ENCODE measurements at places on chromosomes 1 and 21.

DNA sequence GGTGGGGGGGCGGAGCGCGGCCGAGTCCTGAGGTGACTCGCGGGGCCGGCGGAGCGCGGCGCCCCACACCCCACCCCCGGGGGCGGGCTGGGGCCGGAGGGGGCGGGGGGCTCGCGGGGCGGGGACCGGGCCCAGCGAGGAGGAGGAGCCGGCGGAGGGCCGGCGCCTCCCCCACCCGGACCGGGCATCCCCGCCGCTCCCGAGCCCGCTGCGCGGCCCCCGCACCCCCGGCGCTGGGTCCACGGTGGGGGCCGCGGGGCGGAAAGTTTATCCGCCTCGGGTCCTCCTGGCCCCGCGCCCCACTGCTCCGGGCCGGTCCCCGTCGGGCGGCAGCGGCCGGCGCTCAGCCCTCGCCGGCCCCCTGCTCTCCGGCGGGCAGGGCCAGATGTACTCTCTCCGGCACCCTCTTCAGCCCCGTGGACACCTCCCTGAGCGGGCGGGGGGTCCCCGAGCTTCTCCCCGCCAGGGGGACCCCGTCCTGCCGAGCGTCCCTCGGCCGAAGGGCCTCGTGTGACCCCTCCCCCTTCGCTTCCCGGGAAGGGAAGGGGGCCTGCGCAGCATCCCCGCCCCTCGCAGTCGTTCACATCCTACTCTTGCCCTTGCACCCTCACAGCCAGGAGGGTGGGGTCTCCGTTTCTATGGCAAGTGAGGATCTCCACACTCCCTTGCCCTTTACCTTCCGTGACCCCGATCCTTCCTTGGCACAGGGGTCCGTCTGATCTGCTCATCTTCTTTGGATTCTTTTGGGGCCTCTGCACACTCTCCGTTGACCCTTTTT, 663 bp downstream of the CAMTA1 start:
- no peaks in the 10 kb centered on the region for H3K27me3 ChIP-seq
- H3K4me3 ChIP-seq, result peak overlapping the region; percentile 95
- peaks cover 59% of the 10 kb centered on the region for H3K4me1 ChIP-seq
- H3K27ac ChIP-seq, result peak overlapping the region; percentile 94

DNA sequence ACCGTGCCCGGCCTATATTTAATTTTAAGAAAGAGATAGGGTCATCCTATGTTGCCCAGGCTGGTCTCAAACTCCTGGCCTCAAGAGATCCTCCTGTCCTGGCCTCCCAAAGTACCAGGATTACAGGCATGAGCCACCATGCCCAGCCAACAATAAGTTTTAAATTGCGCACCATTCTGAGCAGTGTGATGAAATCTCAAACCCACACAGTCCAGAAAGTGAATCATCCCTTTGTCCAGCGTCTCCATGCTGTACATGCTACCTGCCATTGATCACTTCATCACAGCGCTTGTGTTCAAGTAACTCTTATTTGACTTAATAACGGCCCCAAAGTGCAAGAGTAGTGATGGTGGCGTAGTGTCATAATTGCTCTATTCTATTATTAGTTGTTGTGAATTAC, 75.4 kb downstream of the APP start:
- H3K4me3 ChIP-seq, result no peak overlapping the region
- H3K27ac ChIP-seq, result no peak overlapping the region
- no peaks in the 10 kb centered on the region for H3K36me3 ChIP-seq
- H3K4me1 ChIP-seq, result no peaks in the 10 kb centered on the region
- no peak for DNase-seq

DNA sequence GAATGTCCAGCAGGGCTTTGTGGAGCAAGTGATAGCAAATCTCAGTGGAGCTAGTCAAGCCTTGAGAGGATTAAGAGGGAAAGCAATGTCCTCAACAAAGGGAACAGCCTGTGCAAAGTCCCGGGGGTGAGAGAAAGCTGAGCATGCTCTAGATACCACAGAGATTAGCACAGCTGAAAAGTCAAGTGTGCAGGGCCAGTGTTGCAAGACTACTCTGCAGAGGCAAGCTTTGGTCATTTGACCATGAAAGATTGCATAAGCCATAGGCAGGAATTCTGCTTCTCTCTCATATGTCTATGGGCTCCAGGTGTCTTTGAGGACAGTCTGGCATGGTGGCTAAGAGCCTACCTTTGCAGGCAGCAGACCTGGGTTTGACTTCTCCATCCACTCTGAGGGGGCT, 181.0 kb upstream of the JUN start:
- peaks cover 14% of the 10 kb centered on the region for H3K4me1 ChIP-seq
- H3K27ac ChIP-seq, result no peak overlapping the region
- no peak overlapping the region for H3K4me3 ChIP-seq
- no peaks in the 10 kb centered on the region for H3K36me3 ChIP-seq
- no peaks in the 10 kb centered on the region for H3K27me3 ChIP-seq

DNA sequence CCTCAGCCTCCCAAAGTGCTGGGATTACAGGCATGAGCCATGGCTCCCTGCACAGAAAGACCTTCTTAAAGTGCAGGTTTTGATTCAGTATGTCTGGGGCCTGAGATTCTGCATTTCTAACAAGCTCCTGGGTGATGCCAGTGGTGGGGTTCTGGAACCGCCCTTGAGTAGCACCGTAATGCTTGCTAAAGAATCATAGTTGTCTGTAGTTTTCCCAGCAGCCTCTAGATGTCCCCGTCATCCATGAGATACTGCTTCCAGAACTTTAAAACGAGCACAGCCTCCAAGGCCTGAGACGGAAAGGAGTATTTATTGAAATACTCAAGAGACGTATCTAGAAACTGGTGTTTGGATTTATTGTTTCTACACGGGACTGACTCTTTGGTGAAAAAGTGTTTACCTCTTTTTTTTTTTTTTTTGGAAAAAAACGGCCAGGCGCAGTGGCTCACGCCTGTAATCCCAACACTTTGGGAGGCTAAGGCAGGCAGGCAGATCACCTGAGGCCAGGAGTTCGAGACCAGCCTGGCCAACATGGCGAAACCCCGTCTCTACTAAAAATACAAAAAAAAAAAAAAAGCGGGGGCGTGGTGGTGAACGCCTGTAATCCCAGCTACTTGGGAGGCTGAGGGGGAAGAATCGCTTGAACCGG, 2.6 kb upstream of the TOR3A start:
- H3K27ac ChIP-seq, result no peak overlapping the region
- no peaks in the 10 kb centered on the region for H3K36me3 ChIP-seq
- no peak overlapping the region for H3K4me3 ChIP-seq
- H3K27me3 ChIP-seq, result no peaks in the 10 kb centered on the region

GRCh38 chr21:42527489-42528158, 14.0 kb downstream of the SLC37A1 start:
- no peaks in the 10 kb centered on the region for H3K4me1 ChIP-seq
- no peak for DNase-seq
- H3K27me3 ChIP-seq, result no peaks in the 10 kb centered on the region
- H3K27ac ChIP-seq, result peak overlapping the region; percentile 25
- peak overlapping the region; percentile 42 for H3K4me3 ChIP-seq
- peaks cover 39% of the 10 kb centered on the region for H3K36me3 ChIP-seq

GRCh38 chr1:112954945-112955772, 837 bp downstream of the SLC16A1 start:
- no peaks in the 10 kb centered on the region for H3K36me3 ChIP-seq
- no peak for DNase-seq
- peak overlapping the region; percentile 75 for H3K4me3 ChIP-seq

GRCh38 chr21:41559658-41560631, 52.0 kb upstream of the TMPRSS2 start:
- DNase-seq, result no peak
- H3K27me3 ChIP-seq, result no peaks in the 10 kb centered on the region
- no peaks in the 10 kb centered on the region for H3K36me3 ChIP-seq

DNA sequence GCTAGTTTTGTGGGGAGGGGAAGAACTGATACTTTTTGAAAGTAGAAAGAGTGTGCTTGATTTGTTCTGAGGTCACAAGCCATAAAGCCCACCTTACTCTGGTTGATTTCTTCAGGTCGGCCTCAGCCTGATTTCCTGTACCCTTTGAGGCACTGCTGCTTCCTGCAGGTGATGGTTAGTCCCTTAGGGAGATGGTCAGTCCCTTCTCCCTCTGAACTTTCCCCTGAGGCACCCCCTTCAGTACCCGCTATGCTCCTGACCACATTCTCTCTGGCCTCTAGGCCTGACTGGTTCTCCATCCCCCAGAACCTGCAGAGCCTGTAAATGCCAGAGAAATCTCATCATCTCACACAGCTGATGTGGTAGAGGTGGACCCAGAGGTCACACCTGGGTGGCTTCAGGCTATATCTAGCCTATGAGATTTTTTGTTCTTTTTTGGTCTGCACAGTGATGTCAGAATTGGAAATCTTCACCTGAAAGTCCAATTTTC, 15.0 kb upstream of the ID3 start:
- peaks cover 26% of the 10 kb centered on the region for H3K4me1 ChIP-seq
- H3K27me3 ChIP-seq, result no peaks in the 10 kb centered on the region
- H3K27ac ChIP-seq, result no peak overlapping the region
- H3K4me3 ChIP-seq, result no peak overlapping the region
- DNase-seq, result no peak

- no peaks in the 10 kb centered on the region for H3K36me3 ChIP-seq
- peaks cover 24% of the 10 kb centered on the region for H3K4me1 ChIP-seq
- H3K27ac ChIP-seq, result no peak overlapping the region
Observed at GRCh38 chr21:29311802-29312201, 13.1 kb downstream of the BACH1 start.

DNA sequence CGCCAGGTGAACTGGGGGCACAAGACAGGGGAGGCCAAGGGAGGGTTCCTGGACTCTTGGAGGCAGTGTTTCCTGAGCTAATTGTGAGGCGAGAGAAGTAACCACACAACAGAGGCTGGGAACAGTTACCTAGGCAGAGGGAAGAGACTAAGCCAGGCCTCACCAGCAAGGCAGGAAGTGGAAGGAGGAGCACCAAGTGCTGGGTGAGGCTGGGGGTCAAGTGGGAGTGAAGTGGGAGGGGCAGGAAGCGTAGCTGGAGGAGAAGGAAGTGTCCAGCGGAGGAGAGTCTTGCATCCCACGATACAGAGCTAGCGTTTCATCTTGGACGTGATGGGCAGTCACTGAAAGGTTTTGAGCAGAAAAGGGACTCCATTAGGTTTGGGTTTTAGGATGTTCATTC, 48.3 kb upstream of the CAPZB start:
- no peaks in the 10 kb centered on the region for H3K27me3 ChIP-seq
- no peak for DNase-seq
- no peaks in the 10 kb centered on the region for H3K36me3 ChIP-seq
- no peak overlapping the region for H3K4me3 ChIP-seq
- no peak overlapping the region for H3K27ac ChIP-seq

DNA sequence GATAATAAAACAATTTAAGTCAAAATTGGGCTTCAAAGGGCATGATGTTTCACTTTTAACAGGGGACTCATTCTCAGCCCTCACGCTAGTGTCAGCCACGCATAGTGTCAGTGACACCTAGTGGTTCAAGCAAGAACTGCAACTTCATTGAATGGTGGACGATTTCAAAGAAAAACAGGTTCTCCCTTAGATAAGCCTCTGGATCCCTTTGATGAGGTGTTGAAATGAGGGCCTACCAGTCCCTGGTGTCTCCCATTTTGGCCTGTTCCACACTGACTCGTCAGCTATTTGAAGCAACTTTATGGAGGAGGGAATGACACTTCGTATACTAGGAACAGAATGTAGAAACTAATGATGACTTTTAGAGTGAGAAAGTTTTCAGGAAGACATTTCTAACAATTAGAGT, 56.2 kb downstream of the FCRL5 start:
- no peaks in the 10 kb centered on the region for H3K36me3 ChIP-seq
- H3K4me3 ChIP-seq, result no peak overlapping the region
- H3K27me3 ChIP-seq, result no peaks in the 10 kb centered on the region
- H3K27ac ChIP-seq, result no peak overlapping the region

- H3K4me1 ChIP-seq, result no peaks in the 10 kb centered on the region
- no peak overlapping the region for H3K4me3 ChIP-seq
- no peak overlapping the region for H3K27ac ChIP-seq
- DNase-seq, result no peak
- H3K27me3 ChIP-seq, result no peaks in the 10 kb centered on the region
Observed at GRCh38 chr1:116448785-116449385, 75.8 kb downstream of the ATP1A1 start.

GRCh38 chr21:43892984-43893535, 28.0 kb downstream of the AGPAT3 start:
- H3K4me1 ChIP-seq, result no peaks in the 10 kb centered on the region
- H3K27me3 ChIP-seq, result no peaks in the 10 kb centered on the region
- no peaks in the 10 kb centered on the region for H3K36me3 ChIP-seq
- DNase-seq, result no peak
- H3K27ac ChIP-seq, result no peak overlapping the region

DNA sequence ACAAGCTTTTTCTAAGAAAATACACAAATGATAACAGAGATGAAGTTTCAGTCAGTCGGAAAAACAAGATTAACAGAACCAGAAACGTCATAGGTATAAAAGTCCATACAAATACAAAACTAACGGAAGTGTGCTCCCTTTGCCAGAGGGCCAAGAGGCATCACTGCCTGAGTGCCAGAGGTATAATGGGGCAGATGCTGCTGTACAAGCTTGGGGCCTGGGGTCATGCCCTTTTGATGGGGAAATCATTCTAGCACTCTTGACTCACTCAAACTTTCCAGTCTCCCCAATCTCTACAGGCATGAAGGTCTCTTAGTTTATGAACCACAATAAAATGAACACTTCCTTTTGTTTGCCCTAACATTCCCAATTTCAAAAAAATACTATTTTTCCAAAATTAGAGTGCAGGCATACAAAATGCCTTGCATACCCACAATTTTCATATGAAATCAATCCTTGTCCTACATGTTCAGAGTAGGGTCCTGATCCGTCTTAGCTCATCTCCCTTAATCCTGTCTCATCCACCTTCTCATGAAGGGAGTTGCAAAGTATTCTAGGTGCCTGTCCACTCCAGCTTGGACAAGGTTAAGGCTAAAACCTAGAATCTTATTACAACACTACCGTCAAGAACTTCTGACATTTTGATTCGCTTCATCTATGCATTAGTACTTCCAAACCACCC, 1.5 kb downstream of the RPL22 start:
- no peak for DNase-seq
- no peaks in the 10 kb centered on the region for H3K36me3 ChIP-seq
- no peaks in the 10 kb centered on the region for H3K27me3 ChIP-seq
- peak overlapping the region; percentile 99 for H3K4me3 ChIP-seq
- H3K4me1 ChIP-seq, result peaks cover 51% of the 10 kb centered on the region
- peak overlapping the region; percentile 93 for H3K27ac ChIP-seq

GRCh38 chr1:115325874-115326273, 12.2 kb downstream of the NGF start:
- H3K36me3 ChIP-seq, result no peaks in the 10 kb centered on the region
- DNase-seq, result no peak
- peaks cover 2% of the 10 kb centered on the region for H3K27me3 ChIP-seq
- H3K4me3 ChIP-seq, result no peak overlapping the region

DNA sequence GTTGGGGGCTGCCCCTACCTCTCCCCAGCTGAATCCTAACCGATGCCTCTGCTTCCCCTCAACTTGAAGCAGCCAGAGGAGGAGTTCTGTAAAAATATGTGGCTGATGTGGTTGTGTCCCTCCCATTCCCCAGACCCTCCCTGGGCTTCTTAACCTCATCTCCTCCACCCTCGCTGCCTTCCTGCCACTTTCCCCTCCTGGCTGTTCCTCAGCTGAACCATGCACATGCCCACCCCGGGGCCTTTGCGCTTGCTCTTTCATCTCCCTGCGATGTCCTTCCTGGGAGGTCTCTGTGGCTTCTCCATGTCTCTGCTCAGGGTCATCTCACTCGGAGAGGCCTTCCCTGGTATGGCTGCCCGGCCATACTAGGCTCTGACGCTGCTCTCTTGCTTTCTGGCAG, 8.9 kb downstream of the MIIP start:
- no peak for DNase-seq
- no peak overlapping the region for H3K4me3 ChIP-seq
- H3K36me3 ChIP-seq, result peaks cover 87% of the 10 kb centered on the region
